ENCODE measurements at places on chromosomes 7 and 10. TPM values are rescaled to one million over a fixed set of nuclear protein-coding genes. Genes with fewer than 3 reads are reported as not detected.

DNA sequence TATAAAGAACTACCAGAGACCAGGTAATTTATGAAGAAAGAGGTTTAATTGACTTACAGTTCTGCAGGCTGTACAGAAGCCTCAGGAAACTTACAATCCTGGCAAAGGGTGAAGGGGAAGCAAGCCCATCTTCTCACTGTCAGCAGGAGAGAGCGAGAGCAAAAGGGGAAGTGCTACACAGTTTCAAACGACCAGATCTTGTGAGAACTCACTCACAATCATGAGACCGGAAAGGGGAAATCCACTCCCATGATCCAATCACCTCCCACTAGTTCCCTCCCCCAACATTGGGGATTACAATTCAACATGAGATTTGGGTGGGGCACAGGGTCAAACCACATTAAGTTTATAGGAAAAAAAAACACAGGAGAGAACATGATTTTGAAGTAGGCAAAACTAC lies 222.1 kb upstream of the SHH start:
- DNase-seq = no peak

DNA sequence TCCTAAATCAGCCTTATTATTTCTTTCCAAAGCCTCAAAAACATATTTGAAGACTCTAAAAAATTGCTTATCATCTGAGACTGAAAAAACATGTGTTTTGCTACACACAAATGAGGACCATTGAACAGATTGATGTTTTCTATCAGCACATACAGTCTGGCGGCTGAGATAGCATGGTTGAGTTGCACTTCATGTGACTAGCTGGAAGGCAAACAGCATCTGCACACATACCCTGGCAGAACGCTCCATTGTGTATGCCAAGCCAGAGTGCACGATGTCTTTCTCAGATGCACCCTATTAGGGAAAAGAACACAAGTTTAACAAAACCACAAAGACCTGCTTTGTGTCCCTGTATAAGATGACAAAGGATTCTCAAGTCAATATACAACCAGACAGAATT lies 33.0 kb downstream of the FAM25A start:
- no peak for DNase-seq

Gene PPP1R9A
- 5.1 TPM for total RNA-seq

DNA sequence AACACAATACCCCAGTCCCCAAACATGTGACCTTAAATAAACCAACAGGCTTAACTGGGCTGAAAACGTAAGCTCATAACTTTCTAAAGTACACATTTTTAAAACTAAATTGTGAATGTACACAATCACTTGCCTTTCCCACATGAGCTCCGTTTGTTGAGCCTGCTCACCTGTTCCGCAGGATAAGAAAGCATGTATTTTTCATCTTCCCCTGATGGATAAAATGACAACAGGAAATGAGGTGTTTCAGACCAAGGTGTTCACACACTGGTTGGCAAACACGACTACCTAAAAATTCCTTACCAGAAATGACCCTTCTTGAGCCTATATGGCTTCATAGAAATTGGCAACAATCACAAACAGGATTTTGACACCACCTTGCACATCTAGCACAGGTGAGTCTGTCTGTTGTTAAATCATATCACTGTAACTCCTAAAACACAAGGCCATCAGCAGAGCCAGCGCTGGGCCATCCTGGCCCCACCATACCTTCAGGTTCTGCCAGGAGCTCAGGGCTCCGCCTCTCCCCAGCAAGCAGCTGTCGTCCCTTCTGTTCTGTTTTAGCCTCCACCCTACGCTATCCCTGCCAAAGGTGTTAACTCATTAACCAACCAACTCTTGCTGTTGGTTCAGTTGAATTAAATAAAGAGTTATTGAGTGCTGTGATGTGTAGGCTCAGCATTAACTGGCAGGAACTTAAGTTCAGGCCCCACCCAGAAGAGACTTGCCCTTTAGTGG lies 73.6 kb upstream of the RNF32 start:
- no peak for DNase-seq

Gene FAM25G
- not detected for total RNA-seq

DNA sequence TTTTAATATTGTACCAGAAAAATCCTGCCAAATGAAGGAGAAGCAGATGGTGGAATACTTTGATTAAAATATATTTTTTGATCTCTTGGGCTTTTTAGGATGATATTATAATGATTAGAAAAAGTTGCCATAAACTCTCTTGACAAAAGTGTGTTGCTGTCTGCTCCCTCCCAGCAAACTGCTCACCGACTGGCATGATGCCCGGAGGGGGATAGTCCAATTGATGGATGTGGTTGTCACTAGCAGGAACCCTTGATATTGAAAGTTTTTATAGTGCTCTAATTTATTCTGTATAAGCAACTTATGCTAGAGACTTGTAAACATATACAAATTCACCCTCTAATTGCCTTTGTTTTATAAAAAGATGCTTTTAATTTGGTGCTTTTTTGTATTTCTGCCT lies 114.0 kb downstream of the DNAH11 start:
- DNase-seq = no peak

Gene SUV39H2
- total RNA-seq = 13.8 TPM

GRCh38 chr10:128418819-128419218 lies 292.6 kb upstream of the MKI67 start:
- DNase-seq = no peak

DNA sequence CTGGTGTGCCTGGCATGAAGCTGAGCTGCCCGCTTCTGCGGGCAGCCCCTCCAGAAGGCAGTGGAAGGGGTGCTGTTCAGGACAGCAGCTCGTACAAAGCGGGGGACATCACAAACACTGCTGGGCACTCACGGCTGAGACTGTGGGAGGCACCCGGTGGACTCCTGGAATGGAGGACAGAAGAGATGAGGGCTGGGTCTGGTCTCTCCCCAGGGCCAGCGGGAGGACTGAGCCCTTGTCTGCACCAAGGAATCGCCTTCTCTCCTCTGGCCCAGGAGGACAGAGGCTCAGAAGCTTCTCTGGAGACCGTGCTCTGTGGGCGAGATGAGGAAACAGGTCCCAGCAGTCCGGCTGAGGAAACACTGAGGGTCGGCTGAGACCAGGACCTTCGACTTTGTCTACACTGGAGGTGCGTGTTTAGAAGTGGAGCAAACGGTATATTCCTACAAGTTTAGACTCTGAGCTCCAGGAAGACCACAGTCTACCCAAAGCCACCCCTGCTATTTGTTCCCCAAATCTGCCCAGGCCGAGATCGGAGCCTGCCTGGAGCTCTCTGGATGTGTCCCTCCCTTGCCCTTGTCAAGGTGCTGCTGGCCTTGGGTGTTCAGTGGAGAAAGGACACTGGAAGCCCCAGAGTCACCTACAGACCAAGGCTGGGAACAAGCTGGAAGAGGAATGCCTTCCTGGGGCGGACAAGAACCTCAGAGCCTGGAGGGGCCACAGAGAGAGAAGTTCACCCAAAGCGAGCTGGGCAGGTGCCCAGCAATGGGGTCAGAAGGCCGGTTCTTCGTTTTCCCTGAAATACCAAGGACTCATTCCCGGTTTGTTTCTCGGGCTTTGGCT lies 12.9 kb upstream of the INPP5A start:
- DNase-seq = no peak

Gene OPALIN
- total RNA-seq = not detected

DNA sequence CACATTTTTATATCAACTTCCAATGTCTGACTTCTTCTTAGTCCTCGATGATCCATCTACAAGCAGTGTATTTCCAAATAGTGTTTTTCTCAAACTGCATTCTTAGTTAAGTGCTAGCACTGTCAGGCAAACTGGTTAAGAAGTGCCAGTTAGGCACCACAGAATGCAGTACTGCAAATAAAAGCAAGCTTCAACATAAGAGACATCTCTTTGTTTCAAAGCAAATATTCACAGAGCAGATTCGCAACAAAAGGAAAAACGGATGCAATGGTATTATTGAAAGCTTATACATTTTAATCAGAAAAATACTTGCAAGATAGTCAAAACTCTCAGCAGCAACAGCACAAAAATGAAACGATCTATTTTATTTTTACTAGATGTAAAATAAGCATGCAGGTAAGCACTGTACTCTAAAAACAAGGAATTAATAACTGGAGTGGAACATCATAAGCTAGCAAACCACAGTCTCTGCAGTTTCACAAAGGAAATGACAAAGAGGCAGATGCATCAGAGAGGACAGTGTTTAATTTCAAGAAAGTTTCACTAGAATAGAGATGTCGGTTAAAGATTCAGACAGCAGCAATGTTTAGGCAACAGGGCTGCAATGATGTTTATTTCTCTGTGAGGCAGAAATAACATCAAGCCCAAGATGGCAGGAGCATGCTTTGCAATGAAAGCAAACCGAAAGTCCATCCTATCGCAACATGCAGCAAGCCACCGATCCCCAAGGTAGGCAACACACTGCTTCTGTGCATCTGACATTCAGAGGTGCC lies 82.0 kb downstream of the FGFR2 start:
- DNase-seq = no peak

Gene CPA2
- not detected for total RNA-seq

Gene KAZALD1
- total RNA-seq = 9.6 TPM

DNA sequence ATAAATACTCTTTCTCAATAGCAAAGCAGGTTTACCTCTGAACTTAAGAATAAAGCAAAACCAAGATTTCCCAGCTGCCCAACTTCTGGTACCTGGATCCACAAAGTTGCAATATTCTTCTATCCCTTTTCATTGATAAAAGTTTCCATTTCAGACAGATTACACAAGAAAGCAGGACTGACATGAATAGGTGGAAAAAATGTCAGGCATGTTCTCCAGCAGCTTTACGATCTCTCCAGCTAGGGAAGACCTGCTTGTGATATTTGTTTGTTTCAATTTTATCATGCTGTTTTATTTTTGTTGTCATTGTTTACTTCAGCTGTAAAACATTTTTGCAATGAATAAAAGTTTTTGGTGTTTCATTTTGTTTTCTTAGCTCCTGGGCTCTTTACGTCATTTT lies 9.0 kb downstream of the RGS10 start:
- DNase-seq = no peak

DNA sequence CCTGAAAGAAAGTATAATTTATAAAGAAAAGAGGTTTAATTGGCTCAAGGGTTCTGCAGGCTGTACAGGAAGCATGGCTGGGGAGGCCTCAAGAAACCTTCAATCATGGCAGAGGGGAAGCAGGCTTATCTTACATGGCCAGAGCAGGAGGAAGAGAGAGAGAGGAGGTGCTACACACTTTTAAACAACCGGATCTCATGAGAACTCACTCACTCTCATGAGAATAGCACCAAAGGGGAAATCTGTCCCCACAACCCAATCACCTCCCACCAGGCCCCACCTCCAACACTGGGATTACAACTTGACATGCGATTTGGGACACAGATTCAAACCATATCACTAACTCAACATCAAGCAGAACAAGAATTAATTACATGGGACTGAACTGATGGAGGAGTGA lies 6.9 kb upstream of the ZNF485 start:
- no peak for DNase-seq

DNA sequence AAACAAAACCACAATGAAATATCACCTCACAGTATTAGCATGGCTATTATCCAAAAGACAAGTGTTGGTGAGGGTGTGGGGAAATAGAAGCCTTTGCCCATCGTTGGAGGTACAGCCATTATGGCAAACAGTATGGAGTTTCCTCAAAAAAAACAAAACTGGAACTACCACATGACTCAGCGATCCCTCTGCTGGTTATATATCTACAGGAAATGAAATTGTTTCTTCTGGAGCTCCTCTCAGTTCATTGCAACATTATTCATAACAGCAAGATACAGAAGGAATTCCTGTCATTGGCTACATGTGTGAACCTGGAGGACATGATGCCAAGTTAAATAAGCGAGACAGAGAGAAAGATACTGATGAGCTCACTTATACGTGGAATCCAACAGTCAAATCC lies 2.4 kb upstream of the UBE3C start:
- DNase-seq = peak; percentile 78

Gene OPN4
- not detected for total RNA-seq

- DNase-seq = peak; percentile 26
These were observed 34.4 kb downstream of the ASAH2 start for GRCh38 chr10:50216894-50217293.

GRCh38 chr10:59433720-59434428 lies 71.5 kb upstream of the FAM13C start:
- DNase-seq = peak; percentile 50

Gene RBP3
- total RNA-seq = not detected

Gene TAC1
- not detected for total RNA-seq

GRCh38 chr7:35792472-35792871 lies 8.4 kb upstream of the SEPTIN7 start:
- no peak for DNase-seq

- DNase-seq = no peak
These were observed 20.8 kb upstream of the VOPP1 start for GRCh38 chr7:55593172-55593514.

- no peak for DNase-seq
These were observed 24.8 kb downstream of the GRIFIN start for GRCh38 chr7:2451171-2452073.

Gene MKLN1
- total RNA-seq = 48.0 TPM

Gene CNNM1
- total RNA-seq = 2.0 TPM

Gene SFTPA1
- total RNA-seq = not detected

Gene CYP3A5
- 0.07 TPM for total RNA-seq

DNA sequence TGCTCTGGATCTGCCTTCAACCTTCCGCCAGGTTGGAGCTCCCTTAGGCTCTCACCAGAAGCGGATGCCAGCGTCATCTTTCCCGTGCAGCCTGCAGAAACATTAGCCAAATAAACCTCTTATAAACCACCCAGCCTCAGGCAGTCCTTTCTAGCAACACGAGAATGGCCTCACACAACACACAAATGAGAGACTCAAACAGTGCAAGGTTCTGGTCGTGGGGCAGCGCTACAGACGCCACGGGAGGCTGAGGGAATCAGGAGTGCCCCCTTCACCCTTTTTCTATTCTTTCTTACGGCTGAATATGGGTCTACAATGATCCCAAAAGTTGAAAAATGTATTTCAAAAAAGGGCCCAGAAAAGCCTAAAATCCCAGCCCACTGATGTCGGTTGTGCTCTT lies 96.4 kb downstream of the FOXL3 start:
- no peak for DNase-seq

Gene ASAH2
- 2.4 TPM for total RNA-seq

DNA sequence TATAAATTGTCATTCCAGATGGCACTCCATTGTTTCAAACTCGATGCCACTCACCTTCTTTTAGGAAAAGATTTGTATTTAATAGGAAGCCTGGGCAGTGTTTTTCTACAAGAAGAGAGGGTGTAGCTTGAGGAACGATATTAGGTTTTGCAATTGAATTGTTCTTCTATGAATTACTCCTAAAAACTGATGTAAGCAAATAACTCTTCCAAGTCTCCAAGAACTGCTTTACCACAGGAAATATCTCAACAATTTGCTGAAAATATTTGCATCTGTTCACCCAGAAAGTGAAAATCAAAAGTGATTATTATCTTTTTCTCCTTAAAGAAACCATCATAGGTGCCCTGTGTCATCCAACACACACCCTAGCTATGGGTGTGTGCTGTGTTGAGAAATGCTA lies 261.3 kb upstream of the MEOX2 start:
- no peak for DNase-seq
